ENCODE measurements at places on chromosomes 12 and 14.

DNA sequence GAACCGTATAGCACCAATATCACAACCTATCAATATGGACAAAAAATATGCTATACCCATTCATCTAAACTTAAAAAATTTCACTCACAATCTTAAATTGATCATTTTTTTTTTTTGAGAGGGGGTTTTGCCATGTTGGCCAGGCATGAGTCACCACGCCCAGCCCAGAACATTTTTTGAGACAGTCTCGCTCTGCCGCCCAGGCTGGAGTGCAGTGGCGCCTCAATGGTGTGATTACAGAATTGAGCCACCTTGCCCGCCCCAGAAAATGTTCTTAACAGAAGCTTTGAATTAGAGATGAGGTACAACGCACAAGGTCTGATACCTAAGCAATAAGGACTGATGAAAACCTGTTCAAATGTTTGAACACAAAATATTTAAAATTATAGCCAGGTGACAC lies 15.8 kb upstream of the ATP5F1B start:
- no peak for DNase-seq

GRCh38 chr12:6774499-6775062 lies 2.3 kb downstream of the LAG3 start:
- DNase-seq, result no peak

DNA sequence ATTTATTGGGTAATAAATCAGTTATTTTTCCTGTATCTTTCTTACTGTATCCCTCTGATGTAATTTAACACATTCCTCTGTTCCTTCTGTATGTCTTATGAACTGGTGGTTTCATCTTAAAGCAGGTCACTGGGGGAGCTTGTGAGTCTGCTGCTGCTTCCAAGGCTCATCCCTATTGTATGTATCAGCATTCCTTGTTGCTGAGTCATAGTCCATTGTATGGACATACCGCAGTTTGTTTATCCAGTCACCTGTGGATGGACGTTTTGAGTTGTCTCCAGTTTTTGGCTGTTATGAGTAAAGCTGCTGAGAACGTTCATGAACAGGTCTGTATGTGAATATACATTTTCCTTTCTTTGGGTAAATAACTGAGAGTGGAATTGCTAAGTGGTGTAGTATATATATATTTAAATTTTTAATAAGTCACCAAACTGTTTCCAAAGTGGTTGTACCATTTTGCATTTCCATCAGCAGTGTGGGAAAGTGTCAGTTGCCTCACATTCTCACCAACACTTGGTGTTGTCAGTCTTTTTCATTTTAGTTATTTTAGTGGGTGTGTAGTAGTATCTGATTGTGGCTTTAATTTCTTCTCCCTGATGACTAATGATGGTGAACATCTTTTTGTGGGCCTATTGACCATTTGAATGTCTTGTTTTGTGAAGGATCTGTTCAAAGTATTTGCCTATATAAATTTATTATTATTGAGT lies 82.7 kb downstream of the BEGAIN start:
- no peak for DNase-seq

- DNase-seq, result no peak
Observed at GRCh38 chr14:74510959-74511409, 17.4 kb downstream of the ISCA2 start.

- no peak for DNase-seq
Observed at GRCh38 chr14:57998766-57999165, 132.9 kb upstream of the SLC35F4 start.

DNA sequence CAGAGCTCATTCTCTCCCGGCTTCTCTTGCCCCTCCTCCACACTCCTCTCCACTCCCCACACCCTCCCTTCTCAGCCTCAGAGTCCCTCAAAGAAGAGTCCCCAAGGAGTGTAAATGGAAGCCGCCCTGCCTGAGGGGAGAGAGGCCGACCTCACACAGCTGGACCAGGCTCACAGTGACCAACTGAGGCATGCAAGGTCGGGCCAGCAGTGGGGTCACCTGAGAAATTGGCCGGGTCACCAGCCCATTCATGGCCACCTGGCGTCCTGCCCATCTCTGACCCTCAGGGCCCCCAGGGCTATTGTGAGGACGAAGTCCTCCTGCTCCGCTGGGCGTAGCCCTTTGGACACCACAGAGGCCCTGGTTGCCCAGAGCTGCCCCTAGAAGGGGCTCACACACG lies 49.5 kb upstream of the NUAK1 start:
- DNase-seq, result no peak

GRCh38 chr12:50686976-50687375 lies 76.9 kb upstream of the ATF1 start:
- no peak for DNase-seq

DNA sequence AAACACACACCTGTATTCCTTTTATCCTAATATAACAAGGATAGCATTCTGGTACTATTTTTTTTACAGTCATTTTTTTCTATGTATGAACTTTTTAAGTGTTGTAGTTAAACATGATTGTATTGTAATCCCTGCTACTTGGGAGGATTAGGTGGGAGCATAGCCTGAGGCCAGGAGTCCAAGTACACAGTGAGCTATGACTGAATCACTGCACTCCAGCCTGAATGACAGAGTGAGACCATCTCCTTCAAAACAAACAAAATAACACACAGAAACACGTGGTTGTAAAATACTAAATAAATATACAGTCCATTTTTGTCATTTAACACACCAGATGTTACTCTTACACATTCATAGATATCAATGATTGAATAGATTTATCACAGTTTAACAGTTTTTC lies 56.9 kb downstream of the MAP4K5 start:
- DNase-seq, result no peak

- no peak for DNase-seq
Observed at GRCh38 chr12:4278329-4279197, 5.0 kb downstream of the CCND2 start.

- DNase-seq, result no peak
Observed at GRCh38 chr12:46572644-46573346, 200.2 kb upstream of the SLC38A2 start.

GRCh38 chr14:23514644-23514957 lies 37.0 kb downstream of the ZFHX2 start:
- no peak for DNase-seq

DNA sequence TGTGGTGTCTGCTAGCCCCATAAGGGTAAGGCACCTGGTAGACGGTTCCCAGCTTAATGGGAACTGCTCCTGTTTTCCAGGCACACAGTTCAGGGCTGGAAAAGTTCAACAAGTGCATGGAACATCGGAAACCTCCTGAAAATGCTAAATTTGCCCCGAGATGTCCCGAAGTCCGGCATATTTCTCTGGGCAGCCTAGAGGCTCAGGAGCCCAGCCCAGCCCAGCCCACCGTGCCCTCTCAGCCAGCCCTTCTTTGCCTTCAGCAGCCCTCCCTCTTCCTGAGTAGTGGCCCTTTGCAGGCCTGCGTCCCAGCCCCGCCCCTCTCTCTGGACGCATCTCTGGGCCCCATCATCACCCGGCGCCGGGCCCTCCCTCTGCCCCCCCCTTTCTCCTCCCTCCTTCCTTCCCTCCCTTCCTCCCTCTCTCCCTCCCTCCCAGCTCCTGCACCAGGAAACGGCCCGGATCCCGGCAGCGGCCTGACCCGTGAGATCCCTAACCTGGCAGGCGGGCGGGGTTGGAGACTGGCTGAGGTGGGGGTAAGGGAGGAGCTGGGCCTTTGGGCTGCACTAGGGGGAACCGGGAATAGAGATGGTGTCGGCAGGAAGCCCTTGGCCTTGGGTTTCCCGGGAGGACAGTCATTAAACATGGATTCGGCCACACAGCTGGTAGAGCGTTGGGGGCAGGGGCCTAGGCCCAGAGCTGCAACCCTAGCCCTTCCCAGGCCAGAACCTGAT lies at the start of gene BCL2L2:
Gene BCL2L2, plus strand, starts transcription at position 422 of the 734 bp plus-strand sequence. CDS start 935 bp downstream, outside the sequence.
- no peak for DNase-seq

- no peak for DNase-seq
Observed at GRCh38 chr12:24743941-24744793, 204.7 kb downstream of the BCAT1 start.

DNA sequence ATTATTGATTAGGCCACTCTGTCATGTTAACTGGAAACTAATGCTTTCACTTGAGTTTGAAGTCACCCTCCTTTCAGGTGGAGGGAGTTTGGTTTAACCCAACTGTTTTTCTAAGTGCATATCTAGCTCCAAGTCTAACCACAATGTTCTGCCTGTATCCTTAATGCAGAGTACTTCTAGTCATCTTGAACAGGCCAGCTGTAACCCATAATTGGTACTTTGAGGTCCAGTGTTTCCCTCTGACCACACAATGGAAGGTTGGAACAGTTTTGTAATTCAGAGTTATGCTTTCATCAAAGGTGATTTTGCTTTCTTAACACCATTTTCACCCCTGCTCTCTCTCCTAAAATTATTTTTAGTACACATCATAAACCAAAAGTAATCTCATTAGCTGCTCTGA lies 237.2 kb upstream of the DCN start:
- no peak for DNase-seq

- DNase-seq, result peak; percentile 54
Observed at GRCh38 chr14:38129705-38130104, 78.0 kb upstream of the SSTR1 start.

- DNase-seq, result no peak
Observed at GRCh38 chr12:120361506-120362208, 7.3 kb downstream of the MSI1 start.

DNA sequence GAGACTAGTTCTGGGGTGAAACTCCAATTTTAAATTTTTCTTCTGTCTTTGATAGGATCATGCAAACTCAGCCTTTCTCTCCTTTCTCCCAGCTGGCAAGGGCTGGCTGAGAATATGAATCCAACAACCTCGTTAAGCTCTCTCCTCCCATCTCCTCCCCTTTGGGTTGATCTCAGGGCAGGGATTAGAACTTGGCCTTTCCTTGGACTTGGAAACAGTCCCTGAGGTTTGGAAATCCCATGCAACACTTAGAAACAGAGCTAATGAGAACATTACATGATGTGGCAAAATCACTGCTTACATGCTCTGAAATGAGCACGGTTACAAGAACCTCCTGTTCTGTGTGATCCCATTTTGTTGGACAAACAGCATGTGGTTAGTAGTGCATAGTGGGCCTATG lies 31.6 kb downstream of the ACACB start:
- no peak for DNase-seq

DNA sequence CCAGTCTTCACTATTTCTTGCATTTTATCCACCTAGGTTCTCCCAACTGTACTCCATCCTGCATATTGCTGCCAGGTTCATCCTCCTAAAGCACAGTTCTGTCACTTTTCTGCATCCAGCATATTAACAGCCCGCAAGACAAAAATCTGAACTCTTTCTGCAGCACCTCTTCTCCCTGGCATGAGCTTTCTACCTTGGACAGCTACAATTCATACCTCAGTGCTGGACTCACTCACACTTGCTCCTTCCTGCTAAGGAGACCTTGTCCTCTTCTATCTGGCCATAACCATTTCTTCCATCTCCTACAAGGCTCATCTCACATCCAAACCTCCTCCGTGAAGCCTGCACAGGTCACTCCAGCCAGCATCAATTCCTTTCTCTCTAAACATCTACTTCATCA lies 170.1 kb upstream of the GRIP1 start:
- DNase-seq, result no peak

DNA sequence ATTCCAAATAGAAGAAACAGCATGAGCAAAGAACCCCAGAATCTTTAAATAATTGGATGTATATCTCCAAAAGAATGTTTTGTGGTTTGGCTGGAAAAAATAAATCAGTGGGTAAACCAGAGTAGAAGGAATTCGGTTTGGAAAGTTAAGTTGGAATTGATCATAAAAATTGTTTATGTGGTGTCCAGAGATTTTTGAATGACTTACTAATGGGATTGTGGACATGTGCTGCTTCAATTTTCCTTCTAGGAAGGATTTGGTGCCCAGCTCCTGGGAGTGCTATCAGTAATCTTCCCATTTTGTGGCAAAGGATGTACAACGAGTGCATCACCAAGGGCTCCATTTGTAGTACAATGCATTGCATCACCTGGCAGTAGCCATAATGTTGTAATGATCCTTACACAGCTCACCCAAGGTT lies 224.8 kb downstream of the SLC16A7 start:
- DNase-seq, result no peak

DNA sequence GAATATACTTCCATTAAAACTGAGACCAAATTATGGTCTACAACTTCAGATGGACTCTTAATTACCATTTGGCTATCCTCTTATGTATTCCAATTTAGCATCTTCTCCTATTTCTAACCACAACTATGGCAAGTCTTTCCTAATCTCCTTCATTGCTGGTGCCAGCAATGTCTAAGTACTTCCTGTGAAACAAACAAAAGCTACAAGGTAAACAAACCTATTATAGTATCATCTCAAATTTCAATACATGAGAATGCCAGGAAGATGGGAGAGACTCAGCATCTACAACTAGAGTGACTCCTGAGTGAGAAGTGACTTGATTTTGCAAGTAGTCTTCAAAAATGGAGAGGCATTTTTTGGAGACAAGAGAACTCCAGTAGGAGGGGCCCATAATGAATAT lies 202.9 kb upstream of the ATXN7L3B start:
- no peak for DNase-seq

DNA sequence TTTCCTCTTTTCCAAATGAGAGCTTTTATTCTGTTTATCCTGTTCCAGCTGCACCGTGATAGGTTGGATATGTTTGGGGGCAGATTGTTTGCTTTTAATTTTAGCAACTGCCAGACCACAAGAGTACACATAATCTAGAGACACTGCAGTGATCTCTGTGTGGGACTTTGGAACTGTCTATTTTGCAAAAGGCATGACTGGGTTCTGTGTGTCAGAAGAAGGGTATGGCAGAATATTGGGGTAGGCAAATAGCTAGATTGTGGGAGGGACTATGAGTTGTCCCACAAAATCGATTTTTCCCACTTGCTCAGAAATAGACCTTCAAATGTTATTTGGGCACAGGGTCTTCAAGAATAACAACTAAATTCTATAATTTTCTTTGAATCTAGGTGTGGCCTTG lies 275.9 kb upstream of the KITLG start:
- DNase-seq, result no peak

- DNase-seq, result no peak
Observed at GRCh38 chr14:21040370-21040925, 1.7 kb upstream of the RNASE7 start.

GRCh38 chr12:12807970-12808702 lies 5.0 kb upstream of the DDX47 start:
- DNase-seq, result peak; percentile 76

DNA sequence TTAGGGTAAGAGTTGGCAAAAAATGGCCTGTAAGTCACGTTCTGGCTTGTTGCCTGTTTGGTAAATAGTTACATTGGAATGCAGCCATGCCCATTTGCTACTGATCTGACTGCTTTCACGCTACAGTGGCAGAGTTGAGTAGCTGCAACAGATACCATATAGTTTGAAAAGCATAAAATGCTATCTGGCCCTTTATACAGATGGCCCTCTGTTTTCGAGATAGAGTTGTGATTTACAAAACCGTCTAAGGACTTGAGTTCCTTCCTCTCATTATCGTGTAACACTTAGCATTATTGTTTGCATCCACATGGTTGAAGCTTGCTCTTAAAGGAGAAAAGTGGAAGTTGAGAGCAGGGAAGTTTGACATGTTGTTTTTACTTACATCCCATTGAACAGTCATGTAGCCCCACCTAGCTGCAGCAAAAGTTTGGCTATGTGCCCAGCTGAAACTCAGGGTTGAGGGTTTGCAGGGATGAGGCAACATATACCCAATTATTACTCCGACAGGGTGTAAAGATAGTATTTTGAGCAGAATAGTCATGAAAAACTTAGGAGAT lies 11.3 kb upstream of the SCFD1 start:
- peak; percentile 42 for DNase-seq
